A549 treated with Mapracorat at 1 μM for 4 hours (cell line): ENCODE measurements at places on chromosomes 1 and 21. TPM values are rescaled to one million over a fixed set of nuclear protein-coding genes. Genes with fewer than 3 reads are reported as not detected.

GNL2 gene
- total RNA-seq: 51.4 to 68.3 TPM (median 59.0 TPM) in 5 replicates

MAP3K21 gene
- 7.4 to 9.8 TPM (median 8.9 TPM) in 5 replicates for total RNA-seq

SPEN gene
- total RNA-seq: 36.4 to 40.4 TPM (median 39.8 TPM) in 5 replicates

CBR3 gene
- total RNA-seq: 10.7 to 14.1 TPM (median 13.5 TPM) in 5 replicates

BARHL2 gene
- total RNA-seq: not detected in 5 replicates
